ENCODE measurements at places on chromosomes 1 and 21.

DNA sequence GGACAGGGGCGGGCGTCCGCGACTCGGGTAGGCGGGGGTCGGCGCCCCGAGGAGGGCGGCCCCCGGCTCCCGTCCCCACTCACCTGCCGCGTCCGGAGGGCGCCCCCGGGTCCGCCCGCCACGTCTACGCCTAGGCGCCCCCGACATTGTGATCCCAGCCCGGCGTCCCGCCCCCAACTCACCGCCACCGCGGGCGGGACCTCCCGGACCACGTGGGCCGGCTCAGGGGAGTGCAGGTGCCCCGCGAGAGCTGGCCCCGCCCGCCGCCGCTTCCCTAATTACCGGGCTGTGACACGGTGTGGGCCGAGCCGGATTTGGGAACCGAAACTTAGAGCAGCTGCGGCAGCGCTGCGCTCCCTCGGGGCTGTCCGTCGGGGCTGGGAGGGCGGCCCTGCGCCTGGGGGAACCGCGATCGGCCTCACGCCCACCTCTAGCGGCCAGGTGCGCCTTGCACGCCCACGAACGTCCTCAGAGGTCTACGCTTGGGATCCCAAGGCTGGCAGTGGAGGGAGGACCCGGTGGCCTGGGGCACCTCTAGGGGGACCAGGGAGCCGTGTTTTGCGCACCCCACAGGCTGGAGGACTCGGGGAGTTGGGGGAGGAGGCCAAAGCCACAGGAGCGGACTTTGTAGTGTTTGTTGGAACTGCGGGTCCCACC, 521 bp upstream of the NADK start:
- peak; percentile 27 for DNase-seq

DNA sequence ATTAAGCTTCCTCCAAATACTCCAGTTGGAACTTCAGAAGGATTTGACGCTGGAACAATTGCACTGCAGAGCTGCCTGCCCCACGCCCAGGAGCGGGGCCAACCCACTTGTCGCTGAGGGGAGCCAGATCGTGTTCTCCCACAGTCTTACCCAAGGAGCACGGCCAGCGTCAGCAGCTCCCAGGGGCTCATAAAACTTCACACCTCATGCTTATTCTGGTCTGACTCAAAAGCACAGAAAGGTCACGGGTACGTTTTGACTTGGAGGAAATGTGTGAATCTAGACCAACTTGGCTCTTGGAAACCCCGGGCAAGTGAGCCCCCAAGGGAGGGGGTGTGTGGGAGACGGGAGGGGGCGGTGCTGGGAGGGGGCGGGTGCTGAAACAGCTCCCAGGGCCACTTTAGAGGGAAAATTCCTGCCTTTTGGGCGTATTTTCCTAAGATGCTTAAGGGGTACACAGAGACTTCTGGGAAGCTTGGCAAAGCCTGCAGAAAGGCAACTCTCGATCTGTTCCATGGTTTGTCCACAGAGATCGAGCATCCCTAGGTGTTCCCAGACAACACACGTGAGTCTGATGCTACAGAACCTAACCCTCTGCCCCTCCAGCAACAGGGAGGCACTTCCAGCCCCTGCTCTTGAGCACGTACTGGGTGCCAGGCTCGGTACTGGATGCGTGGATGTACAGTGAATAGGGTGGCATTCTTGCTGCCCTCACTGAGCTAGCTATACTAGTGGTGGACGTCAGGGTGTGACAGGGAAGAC, 98.9 kb downstream of the DHRS3 start:
- DNase-seq, result no peak

- DNase-seq, result no peak
These were observed 106.4 kb downstream of the ZC3H11B start for GRCh38 chr1:219506473-219506899.

DNA sequence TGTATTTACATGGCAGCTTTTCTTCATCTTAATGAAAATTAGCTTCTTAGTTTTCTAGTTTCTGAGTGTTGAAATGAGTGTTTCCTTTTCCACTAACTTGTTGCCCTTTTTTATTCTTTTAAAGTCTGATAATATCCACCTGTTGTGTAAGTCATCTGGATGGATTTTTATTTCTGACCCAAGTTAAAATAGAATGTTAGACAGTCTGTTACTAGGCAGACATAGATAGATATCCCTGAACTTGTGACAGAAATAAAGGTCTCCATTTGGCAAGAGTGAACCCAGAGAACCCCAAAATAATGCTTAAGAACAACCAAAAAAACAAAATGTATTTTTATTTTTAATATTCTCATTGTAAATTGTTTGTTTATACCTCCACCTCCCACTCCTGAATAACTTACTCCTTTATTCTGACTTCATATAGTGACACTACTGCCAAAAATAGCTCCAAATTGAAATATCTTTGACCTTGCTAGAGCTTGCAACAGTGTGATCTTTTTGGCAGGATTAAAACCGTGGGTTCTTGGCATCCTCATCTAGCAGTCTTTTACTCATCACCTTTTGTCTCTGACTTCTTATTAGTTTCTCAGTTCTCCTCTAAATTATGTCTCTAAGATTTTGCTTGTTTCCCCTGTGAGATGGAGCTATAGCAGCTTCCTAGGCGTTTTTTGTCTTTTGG, 26.9 kb upstream of the SH3D21 start:
- DNase-seq, result no peak

DNA sequence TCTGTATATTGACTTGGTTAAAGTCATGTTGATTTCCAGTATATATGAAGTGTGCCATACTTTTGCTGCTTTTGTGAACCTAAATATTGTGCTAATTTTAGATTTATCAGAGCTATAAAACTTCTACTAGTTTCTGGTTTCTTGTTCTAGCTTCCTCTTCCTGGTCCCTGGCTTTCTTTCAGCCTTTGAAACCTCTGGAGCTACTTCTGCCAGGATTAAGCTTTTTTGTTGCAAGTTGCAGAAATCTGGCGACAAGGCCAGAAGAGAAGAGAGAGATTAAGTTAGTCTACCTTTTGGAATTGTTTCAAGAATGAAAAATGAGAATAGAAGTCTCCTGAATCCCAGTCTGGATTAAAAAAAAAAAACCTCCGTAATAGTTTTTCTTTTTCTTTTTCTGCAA, 13.5 kb downstream of the RNF2 start:
- no peak for DNase-seq

DNA sequence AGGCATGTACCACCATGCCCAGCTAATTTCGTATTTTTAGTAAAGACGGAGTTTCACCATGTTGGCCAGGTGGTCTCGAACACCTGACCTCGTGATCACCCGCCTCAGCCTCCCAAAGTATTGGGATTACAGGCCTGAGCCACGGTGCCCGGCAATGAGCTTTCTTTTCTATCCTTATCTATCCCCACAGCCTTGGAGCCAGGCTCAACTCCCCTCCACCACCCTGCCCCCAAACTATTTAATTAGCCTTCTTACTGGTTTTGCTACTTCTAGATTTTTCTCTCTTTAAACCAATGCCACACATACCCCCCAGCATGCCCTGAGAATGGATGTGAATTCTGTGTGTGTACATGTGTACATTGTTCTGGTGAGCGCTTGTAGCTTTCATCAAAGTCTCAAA, 5.7 kb upstream of the VANGL2 start:
- no peak for DNase-seq

- no peak for DNase-seq
These were observed 114.8 kb upstream of the DPYD start for GRCh38 chr1:98035602-98036002.
